Right lung (tissue), 10 donors: ENCODE measurements at places on chromosomes 2 and 18.

DNA sequence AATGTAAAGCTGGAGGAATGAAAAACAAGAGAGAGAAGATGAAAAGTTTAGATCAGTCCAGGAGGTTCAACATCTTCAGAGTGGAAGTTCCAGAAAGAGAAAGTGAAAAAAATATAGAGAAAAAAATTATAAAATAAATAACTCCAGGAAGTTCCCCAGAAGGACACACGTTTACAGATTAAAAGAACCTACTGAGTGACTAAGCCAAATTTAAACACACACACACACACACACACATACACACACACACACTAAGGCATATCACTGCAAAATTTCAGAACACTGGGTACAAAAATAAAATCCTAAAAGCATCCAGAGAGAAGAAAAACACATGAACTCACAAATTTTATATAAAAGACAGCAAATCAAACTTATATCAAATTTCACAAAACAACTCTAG lies 85.9 kb upstream of the PMAIP1 start:
- DNase-seq: no peak

GRCh38 chr2:8478471-8478793 lies 203.4 kb upstream of the ID2 start:
- DNase-seq: no peak

- DNase-seq: no peak
Measured at GRCh38 chr2:6896930-6897759, 19.6 kb downstream of the RSAD2 start.

DNA sequence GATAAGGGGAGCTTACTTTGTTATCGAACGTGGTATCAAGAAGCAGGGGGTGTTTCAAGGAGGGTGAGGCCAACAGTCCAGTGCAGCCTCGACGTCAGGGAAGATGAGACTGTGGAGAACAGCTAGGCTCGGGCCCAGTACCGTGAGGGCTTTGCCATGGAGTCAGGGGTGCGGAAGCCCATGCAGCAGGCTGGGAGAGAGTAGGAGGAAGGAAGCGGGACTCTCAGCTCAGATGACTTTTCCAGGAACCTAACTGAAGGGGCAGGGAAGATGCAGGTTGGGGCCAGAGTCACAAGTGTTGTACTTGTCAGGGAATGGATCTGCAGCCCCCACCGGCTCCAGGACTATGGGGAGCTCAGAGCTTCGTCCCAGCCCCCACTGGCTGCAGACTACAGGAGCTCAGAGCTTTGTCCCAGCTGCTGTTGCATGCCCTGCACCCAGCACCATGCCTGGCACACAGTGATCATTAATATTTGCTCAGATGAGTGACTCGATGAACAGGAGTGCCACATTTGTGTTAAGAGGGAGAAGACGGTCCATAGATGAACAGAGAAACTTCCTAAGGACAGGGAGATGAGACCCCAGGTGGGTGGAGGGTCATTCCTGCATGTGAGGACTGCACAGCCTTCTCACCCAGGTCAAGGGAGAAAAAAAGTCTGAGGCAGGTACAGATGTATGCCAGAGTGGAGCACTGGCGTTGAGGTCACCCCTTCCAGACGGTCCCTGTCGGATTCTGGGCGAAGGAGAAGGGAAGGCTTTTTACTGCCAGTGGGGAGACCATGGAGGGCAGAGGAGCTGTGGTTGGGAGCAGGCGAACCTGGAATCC lies 36.4 kb downstream of the PTGR3 start:
- no peak for DNase-seq

GRCh38 chr2:181674461-181674860 lies 5.9 kb downstream of the NEUROD1 start:
- DNase-seq: no peak

DNA sequence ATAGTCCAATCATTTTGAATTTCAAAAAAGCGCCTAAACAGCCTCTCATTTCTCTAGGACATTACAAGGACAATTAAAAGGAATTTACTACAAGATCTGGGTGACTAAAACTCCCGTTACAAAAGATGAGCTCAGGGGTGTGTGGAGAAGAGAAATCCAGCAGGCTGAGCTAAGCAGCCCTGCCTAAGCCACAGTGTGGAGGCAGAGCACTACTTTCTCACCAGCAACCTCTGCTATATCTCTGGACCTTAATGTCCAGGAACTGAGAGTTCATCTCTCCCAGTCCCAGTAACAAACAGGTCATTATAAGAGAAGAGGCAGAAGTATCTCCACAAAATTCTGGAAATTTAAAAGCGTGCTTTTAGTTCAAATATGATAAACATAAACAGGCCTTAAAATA lies 18.9 kb upstream of the ANKRD62 start:
- no peak for DNase-seq

DNA sequence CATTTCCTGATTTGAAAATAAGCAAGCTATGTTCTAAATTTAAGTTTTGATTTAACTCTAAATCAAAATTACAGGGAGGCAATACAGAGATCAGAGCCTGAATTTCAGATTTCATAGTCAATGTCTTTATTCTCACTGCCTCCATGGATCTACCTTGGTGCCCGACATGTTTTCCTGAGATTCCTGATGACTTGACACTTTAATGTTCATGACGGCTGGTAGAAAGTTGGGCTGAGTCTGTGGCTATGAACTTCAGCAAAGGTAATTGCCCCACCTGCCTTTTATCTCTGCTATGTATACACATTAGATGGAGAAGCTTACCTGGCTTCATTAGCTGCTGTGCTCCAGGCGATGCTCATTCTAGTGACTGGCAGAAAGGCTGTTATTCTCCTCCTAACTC lies 1390.5 kb upstream of the CELF4 start:
- no peak for DNase-seq

DNA sequence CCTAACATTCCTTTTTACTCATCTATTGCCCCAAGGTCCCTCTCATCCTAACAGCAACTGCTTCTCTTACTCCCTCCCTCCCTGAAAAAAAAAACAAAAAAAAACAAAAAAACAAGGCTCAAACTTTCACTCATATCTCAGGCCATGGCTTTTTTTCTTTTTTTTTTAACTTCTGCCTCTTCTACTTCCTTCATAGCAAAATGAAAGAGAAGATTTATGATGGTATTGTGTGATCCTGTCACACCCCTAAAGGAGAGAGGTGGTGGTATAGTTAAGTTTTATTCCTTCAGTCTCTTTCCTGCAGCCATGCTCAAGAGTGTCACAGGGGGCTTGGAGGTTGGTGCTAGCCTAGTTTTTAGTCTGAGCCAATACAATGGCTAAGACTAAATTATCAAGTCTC lies 21.5 kb upstream of the EPC2 start:
- DNase-seq: no peak

DNA sequence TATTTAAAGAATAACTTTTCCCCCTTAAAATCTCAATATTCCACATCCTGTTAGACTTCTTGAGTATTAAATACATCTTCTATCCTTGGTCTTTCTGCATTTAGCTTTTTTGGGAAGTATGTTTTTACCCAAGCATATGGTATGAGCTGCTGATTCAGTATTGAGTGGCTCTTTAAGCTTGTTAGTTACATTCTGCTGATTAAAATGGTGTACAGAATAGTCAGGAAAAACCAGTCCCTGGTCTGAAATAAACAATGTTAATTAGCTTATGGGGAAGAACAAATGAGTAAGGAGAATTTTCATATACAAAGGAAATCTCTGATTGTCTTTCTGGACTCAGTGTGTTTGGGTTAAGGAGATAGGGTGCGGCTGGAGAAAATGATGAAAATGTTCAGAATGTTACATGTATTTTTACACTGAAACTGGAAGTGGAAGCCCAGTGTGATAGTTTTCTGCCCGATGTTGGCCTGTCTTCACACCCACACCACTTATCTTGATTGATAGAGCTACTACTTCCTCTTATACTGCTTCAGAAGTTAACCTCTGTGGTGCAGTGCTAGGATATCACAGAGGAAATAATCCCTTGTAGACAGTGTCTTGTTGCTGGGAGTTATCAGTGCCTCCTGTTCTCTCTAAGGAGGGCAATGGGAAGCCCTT lies 84.0 kb downstream of the MSH2 start:
- DNase-seq: no peak

DNA sequence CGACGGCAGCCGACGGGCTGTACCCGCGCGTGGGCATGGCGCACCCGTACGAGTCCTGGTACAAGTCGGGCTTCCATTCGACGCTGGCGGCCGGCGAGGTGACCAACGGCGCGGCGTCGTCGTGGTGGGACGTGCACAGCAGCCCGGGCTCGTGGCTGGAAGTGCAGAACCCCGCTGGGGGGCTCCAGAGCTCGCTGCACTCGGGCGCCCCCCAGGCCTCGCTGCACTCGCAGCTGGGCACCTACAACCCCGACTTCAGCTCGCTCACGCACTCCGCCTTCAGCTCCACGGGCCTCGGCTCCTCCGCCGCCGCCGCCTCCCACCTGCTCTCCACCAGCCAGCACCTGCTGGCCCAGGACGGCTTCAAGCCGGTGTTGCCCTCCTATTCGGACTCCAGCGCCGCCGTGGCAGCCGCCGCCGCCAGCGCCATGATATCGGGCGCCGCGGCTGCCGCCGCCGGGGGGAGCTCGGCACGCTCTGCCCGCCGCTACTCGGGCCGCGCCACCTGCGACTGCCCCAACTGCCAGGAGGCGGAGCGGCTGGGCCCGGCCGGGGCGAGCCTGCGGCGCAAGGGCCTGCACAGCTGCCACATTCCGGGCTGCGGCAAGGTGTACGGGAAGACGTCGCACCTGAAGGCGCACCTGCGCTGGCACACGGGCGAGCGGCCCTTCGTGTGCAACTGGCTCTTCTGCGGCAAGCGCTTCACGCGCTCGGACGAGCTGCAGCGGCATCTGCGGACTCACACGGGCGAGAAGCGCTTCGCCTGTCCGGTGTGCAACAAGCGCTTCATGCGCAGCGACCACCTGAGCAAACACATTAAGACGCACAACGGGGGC lies 2.0 kb downstream of the SP9 start:
- DNase-seq: no peak

GRCh38 chr2:7881466-7881865 lies 800.4 kb upstream of the ID2 start:
- DNase-seq: no peak

GRCh38 chr2:99656994-99657393 lies 167.2 kb upstream of the REV1 start:
- DNase-seq: no peak

DNA sequence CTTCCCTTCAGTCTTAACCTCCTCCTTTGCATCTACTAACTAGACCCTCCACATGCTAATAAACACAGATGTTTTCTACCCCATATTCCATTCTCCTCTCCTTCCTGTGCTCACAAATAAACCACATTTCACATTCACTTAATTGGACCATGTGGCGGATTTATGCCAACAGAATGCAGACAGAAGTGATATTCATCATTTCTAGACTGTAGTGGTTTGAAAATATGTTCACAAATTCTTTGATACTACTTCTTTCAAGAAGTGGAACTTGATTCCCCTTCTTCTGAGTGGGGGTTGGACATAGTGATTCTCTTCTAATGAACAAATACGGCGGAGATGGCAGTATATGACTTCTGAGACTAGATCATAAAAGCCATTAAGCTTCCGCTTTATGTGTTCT lies 73.5 kb upstream of the SPTBN1 start:
- no peak for DNase-seq
